ENCODE measurements at places on chromosomes 12 and 14.

DNA sequence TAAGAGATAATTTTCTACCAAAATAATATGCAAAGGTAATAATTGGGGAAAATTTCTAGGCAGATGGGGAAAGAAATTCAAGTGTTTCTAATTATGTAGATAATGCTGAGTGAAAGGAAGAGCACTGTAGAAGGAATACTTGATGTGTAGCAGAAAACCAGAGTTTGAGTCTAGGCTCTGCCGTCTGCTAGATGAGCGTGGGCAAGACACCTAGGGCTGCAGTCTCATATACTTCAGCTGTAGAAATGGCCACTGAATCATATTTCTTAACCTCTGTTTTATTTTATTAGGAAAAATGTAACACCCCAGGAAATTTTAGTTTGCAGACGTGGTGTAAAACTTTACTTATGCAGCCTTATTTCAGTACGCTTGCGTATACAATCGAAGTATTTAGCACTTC is 59.8 kb upstream of the SLC38A2 start:
- no peak for DNase-seq

GRCh38 chr12:75661908-75662307 is 150.5 kb upstream of the KRR1 start:
- DNase-seq: no peak

- no peak for DNase-seq
These were observed 37.0 kb downstream of the TDG start for GRCh38 chr12:104002686-104003085.

DNA sequence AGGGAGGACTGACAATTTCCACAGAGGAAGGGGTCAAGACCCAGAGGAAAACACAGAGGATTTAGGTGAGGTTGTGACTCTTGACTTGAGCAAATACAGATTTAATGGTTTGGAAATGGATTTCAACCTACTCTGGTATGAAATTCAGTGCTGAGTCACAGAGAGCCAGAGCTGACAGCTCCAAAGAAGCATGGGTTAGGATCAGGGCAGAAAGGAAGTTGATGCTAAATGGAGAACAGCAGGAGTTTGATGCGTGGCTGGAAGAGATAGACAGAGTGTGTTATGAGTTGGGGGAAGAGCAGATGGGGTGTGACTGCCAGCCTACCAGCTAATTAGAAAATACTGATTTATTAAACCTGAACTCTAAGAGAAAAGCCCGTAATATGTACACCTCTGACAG is 272.6 kb downstream of the FOXG1 start:
- no peak for DNase-seq

DNA sequence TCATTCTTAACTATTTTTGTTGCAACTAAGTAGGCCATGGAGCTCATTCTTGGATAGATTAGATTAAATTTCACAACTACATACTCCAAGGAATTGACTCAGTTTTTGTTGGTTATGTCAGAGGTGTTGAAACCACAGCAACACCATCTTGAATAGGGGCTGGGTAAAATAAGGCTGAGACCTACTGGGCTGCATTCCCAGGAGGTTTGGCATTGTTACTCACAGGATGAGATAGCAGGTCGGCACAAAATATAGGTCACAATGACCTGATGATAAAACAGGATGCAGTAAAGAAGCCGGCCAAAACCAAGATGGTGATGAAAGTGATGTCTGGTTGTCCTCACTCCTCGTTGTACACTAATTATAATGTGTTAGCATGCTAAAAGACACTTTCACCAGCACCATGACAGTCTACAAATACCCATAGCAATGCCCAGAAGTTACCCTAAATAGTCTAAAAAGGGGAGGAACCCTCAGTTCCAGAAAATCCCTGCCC is 20.9 kb downstream of the DMAC2L start:
- no peak for DNase-seq

- no peak for DNase-seq
These were observed 125.4 kb downstream of the SNAPC1 start for GRCh38 chr14:61887628-61888027.
